T follicular helper cell (primary cell): ENCODE measurements at places on chromosomes 4 and X.

- DNase-seq: no peak
Measured at GRCh38 chr4:172674811-172675210, 493.8 kb upstream of the GALNT7 start.

DNA sequence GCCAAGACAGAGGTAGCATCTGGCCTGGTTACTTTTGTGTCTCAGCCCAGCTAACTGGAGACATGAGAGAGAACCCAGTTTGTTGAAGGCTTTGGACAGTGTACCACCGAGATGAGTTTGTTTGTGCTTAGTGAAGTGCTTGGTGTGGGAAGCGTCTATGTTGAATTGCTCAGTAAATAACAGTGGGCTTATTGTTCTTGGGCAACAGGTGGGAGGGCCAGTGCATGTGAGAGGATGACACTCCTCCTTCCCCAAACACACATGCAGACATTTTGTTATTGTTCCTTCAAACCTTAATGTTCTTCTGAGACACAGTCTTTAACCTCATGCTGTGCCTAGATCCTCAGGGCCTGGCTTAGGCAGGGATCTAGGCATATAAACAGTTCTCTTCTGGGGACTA lies 39.7 kb downstream of the MSN start:
- DNase-seq: no peak

GRCh38 chr4:42523066-42523718 lies 125.9 kb downstream of the SHISA3 start:
- no peak for DNase-seq

GRCh38 chr4:188412499-188412898 lies 273.3 kb downstream of the TRIML1 start:
- no peak for DNase-seq

DNA sequence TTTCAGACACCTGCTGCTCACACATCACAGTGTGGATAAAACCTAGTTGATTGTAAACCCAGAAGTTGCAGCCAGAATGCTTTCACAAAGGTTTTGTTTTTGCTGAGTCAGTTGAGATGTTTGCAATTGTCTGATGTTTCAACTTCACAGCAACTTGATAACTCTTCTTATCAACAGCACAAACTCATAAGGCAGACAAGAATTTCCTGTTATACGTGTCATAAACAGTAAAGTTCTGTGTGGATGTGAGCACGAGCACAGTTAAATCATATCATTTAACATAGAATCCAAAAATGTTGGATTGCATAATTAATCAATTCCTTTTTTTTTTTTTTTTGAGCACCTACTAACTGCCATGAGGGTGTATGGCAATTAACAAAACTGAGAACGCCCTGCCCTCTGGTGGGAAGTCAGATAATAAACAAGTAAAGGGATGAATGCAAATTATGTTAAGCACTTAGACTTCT lies 512.2 kb downstream of the PDHA2 start:
- DNase-seq: no peak

GRCh38 chrX:68720851-68721250 lies 73.4 kb downstream of the STARD8 start:
- DNase-seq: no peak

GRCh38 chr4:118281611-118282442 lies 71.0 kb downstream of the PRSS12 start:
- no peak for DNase-seq

GRCh38 chr4:155952501-155952901 lies 1.2 kb downstream of the CTSO start:
- DNase-seq: no peak

DNA sequence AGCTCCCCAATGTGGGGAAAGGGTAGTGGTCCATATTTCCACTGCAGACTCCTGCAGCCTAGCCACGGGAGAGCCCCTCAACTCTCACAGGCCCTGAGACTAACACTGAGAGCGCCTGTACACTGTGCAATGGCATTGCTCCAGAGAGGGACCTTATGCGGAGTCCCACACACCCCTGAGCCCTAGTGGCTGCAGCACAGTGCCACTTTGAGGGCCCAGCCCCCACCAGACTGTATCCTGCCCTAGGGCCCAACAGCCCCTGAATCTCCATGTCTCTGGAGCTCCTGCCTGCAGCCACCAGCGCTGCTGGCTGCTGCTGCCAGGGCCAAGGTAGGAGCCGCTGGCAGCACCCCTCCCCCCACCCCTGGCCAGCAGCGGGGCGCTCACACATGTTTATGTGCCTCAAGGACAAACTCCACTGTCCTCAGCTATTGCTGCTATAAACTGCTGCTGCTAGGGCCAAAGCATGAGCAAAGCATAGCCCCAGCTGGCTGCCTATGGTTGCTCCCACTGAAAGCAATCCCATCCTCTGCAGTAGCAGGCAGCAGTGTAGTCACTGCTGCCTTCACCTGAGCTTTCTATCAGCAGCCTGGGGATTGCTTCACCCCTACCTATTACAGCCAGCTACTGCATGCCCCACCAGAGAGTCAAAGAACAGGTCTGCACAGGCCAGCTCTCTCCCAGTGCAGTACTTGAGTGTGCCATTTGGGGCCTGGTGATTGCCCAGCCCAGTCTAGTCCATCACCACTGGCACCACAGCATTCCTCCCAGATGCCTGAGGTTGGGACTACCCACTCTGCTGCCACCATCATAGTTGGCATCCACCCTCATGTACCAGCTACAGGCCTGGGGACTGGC lies 24.3 kb downstream of the TMEM154 start:
- no peak for DNase-seq

DNA sequence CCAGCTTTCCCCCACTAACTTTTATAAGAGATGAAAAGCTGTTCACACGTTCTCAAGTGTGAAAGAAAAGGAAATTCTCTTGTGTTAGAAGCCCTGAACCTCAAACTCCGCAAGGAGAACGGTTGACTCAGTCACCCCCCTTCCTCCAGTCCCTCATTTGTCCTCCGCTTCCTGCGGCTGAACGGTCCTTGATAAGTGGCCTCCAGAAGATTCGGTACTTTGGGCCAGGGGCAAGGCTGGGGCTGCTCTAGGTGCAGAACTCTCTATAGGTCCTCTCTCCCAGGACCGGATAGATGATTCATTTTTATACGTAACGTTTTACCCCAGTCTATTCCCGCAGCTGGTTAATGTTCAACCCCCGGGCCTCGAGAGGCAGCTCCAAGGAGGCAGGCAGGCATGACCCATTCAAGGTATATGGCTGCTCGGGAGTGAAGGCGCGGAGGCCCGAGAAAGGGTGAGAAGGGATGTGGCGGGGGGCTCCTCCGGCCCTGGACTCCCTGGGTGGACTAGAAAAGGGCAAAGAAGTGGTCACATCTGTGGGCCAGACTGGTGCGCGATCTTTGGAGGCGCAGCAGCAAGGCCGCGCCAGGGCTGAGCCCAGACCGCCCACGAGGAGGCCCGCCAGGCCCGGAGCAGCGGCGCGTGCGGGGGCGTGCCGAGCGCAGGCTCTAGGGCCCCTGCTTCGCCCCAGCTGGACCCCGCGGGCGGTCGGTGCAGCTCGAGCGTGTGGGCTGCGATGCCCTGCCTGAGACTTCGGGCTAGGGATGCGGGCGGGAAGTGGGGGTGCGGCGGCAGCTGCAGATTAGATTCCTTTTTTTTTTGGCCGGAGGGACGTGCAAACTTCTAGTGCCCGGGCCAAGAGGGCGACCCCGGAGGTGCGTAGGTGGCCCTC lies 11.7 kb downstream of the PITX2 start:
- no peak for DNase-seq

DNA sequence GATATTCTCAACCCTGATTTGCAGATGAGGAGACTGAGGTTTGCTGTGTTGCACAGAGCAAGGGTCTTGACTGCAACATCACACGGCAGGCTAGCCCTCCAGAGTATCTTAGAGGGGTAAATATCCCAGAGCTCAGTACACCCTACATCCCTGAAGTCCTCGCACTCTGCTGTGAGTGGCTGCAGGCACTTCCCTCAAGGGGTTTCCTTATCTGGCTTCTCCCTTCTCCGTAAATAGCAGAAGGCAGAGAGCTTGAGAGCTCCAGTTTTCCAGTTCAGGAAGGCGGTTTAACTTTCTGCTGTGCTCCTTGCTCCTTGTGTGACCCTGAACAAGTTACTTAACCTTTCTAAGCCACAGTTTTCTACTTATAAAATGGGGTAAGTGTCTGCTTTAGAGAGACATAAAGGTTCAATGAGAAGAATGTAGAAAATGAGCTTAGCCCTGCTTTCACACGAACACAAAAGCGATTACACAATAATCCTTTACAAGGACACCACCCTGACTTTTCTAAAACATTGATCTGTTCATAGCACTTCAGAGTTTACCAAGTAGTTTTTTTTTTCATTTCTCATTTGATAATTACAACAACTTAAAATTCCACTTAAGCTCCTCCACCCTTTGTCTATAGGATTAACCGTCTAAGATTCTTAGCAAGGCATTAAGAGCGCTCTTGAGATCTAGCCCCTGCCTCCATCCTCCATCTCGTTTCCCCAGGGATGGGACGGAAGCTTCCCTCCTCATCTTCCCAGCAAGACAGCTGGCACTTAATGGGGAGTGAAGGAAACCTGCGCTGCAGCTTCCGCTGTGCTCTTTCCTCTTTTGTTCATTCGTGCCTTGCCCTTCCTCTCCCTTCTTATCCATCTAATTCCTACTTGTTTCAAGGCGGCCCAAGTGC lies 68.4 kb downstream of the TAPT1 start:
- DNase-seq: no peak

DNA sequence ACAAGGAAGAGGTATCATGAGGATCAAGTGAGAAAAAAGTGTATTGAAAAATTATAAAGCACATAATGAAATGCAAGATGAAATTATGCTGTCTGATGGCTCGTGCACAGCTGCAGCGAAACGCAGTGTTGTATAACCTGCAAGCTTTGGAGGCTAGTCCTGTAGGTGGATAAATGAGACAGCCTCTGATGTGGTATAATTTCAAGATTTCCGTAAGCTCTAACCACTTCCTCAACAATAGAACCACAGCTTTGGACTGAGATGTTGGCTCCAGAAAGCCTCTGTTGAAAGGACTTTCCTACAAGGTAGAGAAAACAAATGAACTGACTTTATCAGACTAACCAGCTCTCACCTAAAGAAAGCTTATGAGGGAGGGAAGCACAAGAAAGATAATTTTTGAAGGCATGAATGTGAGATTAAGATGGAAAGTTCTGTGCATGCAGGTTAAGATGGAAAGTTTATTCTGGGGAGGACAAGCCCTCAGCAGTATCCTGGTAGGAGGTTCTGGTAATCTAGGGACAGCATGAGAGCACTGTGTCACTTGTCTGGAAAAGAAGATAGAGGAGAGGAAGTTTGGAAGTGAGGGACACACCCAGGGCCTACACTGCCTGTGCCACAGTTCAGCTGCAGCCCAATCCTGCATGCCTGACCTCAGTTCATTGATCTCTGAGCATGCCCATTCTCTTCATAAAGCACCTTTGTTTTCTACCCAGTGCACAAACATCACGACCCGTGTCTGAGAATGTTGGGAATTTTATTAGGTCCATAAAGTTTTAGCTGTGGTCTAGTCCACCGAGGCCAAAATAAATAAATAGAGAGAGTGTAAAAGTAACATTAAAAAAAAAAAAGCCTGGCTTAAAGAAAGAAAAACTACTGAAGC lies 161.5 kb upstream of the SFRP2 start:
- DNase-seq: no peak

- DNase-seq: no peak
Measured at GRCh38 chrX:84710611-84711010, 208.4 kb upstream of the HDX start.

- DNase-seq: no peak
Measured at GRCh38 chr4:83552924-83553323, 17.0 kb downstream of the GPAT3 start.

DNA sequence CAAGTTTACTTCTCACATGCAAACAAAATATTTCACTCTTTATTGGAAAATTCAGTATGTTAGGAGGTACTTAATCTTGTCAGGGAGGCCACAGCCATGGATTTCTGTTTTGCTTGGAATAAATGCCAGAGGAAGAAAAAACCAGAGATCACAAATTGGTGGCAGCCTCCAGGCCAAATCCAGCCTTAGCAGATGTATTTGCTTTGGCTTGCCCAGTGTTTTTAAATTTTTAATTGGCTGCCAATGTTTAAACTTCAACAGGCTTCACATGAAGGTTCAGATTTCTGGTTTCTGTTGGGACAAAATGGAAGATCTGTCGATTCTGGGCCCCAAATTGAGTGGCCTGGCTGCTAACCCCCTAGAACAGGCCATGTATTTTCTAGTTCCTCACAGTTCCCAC lies 19.2 kb downstream of the YY2 start:
- no peak for DNase-seq

DNA sequence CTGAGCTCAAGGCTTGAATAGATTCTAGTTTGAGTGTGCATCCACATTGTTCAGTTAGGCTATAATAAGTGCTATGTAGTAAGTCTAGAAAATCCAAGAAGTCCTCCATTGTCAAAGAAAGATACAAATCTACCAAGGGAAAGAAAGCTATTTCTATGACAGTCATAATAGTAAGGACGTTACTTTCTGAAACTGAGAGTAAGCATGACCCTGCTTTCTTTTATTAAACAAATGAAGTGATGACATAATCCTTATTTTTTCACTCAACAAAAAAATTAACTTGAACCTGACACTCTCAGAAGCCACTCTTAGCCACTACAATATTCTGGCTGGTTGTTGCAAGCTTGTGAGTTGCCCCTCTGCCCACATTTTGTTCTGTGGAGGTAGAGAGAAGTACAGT lies 33.8 kb upstream of the AMELX start:
- no peak for DNase-seq

- DNase-seq: no peak
Measured at GRCh38 chr4:25799522-25799921, 63.3 kb downstream of the SEL1L3 start.

DNA sequence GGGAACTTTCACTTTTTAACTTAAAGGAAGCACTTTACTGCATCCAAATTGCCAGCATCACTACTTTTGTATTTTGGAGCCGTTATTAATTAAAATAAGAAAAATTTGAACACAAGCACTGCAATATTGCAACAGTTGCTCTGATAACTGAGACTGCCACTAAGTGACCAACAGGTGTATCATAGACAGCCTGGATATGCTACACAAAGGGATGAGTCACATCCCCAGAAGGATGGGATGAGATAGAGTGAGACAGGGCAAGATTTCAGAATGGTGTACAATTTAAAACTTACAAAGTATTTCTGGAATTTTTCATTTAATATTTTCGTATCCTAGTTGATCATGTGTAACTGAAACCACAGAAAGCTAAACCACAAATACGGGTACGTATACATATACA lies 204.1 kb downstream of the MAPK10 start:
- DNase-seq: no peak

GRCh38 chrX:100328351-100328750 lies 81.7 kb downstream of the PCDH19 start:
- no peak for DNase-seq
